ENCODE measurements at places on chromosomes 1 and 21.

GRCh38 chr21:26388731-26389231, 184.3 kb downstream of the CYYR1 start:
- no peak for DNase-seq

GRCh38 chr1:181104790-181105133, 16.3 kb downstream of the IER5 start:
- no peak for DNase-seq

- DNase-seq: no peak
These were observed 105.0 kb downstream of the LEPR start for GRCh38 chr1:65525266-65526048.

GRCh38 chr1:228150461-228151179, 890 bp downstream of the GJC2 start:
- no peak for DNase-seq

GRCh38 chr1:243765676-243766075, 84.4 kb downstream of the AKT3 start:
- DNase-seq: no peak

- DNase-seq: no peak
These were observed 394.0 kb downstream of the NPHP4 start for GRCh38 chr1:5597991-5598823.

GRCh38 chr1:1777950-1778662, at the start of gene NADK:
TSS of gene NADK (minus strand) at chr1:1778470. CDS start at chr1:1765406, 13,064 bp downstream.
- peak; percentile 44 for DNase-seq

DNA sequence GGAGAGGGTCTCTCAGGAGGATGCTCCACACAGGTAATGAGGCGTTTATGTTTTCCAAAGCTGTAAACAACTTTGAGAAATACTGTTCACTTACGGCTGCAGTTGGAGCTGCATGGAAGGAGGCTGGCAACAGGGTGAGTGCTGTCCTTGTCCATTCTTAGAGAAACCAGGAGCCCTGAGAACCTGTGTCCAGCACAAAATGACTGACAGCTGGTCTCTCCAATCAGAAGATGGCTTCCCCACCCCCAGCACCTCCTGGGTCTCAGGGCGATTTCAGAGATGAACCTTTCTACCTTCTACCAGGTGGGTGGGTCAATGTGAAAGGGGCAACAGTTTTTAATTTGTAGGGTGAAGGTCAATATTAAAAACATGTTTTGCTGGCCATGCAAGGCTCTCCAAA, 353.6 kb downstream of the NPHP4 start:
- no peak for DNase-seq

GRCh38 chr1:6248161-6248776, 4.3 kb downstream of the HES3 start:
- DNase-seq: no peak

DNA sequence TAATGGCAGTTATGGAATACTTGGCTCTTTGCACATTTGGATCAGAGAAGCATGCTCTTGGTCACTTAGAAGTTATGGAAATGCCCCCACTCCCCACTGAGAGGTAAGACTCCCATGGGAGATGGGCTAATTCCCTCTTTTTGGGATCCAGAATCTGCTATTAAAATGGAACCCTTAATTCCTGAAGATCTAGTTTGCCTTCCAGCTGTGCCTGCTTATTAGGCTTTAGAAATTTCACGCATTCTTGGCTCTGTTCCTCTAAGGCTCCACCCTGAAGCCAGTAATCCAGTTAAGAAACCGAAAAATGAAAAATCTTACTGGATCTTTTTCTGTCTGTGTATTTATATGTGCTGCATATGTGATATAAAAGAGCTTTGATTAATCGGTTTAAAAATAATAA, 76.7 kb downstream of the USH2A start:
- no peak for DNase-seq

GRCh38 chr1:23341931-23342692, 2.0 kb downstream of the HNRNPR start:
- DNase-seq: no peak

DNA sequence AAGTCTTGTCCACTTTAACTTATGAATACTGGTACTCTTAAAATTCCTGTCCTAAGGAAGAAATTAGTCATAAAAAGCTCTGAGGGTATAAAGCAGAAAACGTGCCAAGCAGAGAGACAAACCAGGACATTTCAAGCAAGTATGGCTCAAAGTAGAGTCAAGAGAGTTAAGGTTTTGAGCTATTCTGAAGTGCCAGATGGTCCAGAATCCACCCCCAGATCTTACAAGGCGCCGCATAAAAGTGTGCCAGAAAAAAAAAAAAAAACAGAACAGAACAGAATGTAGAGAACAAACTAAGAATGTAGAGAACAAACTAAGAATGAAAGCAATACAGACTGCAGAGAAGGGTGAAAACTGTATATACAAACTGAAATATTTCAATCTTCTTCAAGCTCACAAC, 12.5 kb downstream of the EPS15 start:
- no peak for DNase-seq

DNA sequence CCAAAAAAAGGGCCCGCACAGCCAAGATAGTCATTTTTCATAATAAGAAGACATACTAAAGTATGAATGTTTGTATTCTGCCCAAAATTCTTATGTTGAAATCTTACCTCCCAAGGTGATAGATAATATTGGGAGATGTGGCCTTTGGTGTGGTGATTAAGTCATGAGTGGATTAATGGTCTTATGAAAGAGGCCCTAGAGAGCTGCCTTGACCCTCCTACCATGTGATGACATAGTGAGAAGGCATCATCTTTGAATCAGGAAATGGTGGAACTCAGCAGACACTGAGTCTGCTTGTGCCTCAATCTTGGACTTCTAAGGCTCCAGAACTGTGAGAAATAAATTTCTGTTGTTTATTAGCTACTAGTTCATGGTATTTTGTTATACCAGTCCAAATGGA, 11.8 kb upstream of the RNPC3 start:
- DNase-seq: no peak

- no peak for DNase-seq
These were observed 18.1 kb upstream of the WASF2 start for GRCh38 chr1:27507960-27508665.

- DNase-seq: no peak
These were observed 710 bp upstream of the PALMD start for GRCh38 chr1:99645203-99645602.

DNA sequence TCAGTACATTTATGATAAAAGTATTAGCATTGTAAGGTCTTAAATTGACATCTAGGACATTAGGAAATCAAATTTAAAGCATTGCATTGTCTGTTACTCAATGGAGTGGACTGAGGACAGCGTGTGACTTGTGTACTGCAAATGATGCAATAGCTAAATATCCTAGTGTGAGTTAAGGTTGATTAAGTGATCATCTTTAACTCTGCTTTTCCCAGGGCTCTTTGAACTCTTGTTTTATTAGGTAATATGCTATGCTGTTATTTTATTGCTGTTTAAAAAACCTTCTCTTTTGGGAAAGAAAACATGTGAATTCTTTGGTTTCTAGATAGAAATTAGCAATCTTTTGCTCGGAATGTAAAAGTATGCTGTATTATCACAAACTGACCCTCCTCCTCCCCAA, 38.6 kb downstream of the NFIA start:
- DNase-seq: no peak

DNA sequence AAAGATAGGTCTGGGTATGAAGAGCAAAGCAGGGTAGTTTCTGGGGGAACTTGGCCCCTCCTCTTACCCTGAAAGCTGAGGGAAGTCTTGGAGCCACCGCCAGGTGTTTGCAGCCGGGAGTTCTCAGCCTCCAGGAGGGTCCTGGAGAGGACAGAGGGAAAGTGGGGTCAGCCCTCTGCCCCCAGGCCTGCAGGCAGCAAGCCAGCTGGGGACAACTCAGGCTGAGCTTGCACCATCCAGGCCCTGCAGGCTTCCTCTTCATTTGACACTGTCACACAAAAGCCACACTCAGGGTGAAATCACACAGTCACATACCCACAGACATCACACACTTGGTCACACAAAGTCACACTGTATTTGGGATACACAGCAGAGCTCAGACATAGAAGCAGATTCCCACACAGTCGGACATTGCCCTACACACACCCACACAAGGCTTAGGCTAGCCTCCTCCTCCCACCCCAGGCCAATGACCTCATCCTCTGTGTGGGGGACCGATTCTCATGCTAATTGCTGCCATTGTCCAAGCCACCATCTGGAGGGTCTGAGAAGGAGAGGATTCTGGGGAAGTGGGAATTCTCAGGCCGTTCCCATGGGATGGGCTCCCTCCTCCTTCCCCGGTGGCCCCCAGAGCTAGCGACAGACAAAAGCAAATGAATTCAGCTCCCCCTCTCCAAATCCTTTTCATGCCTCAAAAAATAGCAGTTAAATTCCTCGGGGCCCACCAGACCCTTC, 3.7 kb downstream of the NES start:
- no peak for DNase-seq

DNA sequence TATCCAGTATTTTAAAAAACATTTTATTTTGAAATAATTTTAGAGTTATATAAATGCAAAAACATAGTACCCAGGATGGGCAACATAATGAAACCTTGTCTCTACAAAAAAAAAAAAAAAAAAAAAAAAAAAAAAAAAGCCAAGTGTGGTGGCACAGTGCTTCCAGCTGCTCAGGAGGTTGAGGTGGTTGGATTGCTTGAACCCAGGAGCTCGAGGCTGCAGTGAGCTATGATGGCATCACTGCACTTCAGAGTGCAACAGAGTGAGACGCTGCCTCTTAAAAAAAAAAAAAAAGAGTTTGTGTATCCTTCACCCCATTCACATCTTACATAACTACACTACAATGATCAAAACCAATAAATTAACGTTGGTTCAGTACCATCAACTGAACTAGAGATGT, 115.6 kb upstream of the KIF26B start:
- DNase-seq: no peak

DNA sequence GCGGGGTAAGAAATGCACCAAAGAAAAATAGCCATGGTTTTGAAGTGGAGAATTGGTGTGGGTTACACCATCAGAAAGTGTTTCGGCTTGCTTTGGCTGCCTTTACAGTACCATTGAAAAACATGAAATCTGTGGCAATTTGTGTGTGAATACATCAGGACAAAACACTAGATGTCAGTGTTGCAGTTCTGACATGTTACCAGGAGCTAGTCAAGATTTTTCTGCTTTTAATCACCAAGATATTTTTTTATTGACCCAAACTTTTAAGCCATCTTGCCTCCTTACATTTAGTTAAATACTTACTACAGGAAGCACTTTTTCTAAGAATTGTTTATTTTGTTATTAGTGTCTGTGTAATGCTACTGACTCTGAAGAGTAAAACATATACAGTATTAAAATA, 14.3 kb downstream of the RRP15 start:
- no peak for DNase-seq

DNA sequence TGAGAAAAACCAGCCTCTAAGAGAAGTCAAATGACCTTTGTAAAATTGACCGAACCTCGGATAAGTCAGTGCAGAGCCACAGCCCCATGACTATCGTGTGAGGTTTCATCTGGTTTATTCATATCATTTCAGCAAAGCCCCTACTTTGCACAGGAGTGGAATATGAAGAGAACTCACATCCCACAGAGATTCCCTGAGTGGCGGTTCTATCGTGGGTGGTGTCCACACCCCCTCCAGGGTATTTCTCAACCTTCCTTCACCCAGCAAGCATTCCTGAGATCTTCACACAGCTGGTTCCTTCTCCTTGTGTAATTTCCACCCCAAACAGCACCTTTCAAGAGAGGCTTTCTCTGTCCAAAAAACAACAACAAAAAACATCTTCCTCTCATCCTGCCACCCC, 47.5 kb downstream of the EVA1C start:
- DNase-seq: no peak

DNA sequence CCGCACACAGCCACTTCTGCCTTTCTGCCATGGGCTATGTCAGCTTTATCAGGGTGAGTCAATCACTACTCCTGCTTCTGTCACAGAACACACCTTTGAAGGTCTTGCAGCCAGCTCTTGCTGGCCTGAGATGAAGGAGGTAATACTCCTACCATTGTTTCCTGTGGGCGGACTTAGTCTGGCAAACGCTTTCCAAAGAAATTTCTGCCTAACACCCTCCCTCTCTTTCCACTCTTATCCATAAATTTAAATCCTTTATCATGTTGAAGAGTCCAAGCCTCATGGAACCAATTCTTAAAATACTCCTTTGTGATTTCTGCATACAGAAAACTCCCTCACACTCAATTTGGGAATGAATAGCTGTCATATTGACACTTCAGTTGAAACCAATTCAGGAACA, 633.1 kb upstream of the CHRM3 start:
- no peak for DNase-seq

DNA sequence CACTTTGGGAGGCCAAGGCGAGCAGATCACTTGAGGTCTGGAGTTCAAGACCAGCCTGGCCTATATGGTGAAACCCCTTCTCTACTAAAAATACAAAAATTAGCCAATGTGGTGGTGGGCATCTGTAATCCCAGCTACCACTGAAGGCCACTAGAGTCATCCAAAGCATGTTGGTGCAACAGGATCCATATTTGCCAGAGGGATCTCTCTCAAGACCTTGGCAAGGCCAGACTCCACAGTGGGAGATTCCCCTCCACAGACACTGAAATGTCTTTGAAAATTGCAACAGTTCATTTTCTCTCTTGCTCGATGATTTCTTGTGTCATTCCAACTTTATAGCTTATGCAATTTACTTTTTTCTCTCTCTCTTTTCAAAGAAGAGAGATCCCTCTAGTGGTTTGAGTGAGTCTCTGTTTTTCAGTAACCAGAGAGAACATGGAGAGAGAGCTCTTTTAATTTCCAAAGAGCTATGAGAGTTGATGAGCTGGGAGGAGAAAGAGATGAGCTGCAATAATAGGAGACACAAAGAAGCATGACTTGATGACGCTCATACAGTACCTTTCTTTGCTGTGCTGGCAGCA, 176.8 kb upstream of the USP25 start:
- no peak for DNase-seq

- no peak for DNase-seq
These were observed 24.1 kb downstream of the TNNT2 start for GRCh38 chr1:201353186-201353940.

DNA sequence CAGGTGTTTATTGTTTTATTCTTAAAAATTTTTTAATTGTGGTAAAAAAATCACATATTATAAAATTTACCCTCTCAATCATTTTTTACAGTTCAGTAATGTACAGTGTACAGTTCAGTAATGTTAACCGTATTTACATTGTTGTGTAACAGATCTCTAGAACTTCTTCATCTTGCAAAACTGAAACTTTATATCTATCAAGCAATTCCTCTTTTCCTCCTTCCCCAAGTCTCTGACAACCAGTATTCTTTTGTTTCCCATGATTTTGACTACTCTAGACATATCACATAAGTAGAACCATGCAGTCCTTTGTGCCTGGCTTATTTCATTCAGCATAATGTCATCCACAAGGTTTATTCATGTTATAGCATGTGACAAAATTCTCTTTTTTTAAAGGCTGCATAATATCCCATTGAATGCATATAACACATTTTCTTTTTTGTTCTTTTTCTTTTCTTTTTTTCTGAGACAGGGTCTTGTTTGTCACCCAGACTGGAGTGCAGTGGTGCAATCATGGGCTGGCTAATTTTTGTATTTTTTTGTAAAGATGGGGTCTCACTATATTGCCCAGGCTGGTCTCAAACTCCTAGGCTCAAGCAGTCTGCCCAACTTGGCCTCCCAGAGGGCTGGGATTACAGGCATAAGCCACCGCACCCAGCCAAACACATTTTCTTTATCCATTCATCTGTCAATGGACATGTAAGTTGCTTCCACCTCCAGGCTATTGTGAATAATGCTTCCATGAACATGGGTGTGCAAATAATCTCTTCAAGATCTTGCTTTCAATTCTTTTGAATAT, 17.2 kb upstream of the RCSD1 start:
- no peak for DNase-seq
